ENCODE measurements at places on chromosomes 6 and 20.

- DNase-seq = no peak
Observed at GRCh38 chr6:37058084-37058586, 52.7 kb downstream of the FGD2 start.

- no peak for DNase-seq
Observed at GRCh38 chr6:123338394-123338793, 298.4 kb downstream of the TRDN start.

- no peak for DNase-seq
Observed at GRCh38 chr6:9064156-9064555, 628.8 kb upstream of the SLC35B3 start.

DNA sequence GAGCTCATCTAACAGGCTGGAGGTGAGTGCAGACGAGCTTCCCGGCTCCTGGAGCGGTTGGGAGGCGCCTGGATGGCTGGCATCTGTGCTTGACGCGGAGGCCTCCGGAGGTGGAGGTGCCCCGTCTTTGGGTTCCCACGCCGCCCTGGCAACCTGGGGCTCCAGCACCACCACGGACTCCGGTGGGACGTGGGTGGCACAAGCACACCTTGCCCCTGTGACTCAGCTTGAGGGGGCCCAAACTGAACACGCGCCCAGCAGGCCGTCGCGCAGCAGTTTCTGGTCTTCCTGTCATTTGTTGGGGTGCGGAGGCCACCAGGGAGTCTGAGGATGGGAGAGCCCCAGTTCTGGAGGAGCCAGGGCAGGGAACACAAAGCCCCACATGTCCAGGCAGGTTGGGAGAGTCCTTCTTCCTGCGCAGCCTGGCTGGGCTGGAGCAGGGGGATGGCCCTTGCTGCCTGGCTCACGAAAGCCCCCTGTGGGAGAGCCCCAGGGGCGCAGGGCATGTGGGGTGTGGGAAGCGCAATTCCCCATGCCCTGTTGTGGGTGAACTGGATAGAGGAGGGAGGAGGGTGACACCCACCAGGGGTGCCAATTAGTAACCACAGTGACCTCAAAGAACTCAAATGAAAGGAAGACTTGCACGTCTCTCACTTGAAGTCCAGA lies 1378.6 kb upstream of the DEFB115 start:
- DNase-seq = no peak

- no peak for DNase-seq
Observed at GRCh38 chr6:29968130-29968529, 25.8 kb downstream of the HLA-A start.

GRCh38 chr6:35360349-35361138 lies 18.2 kb downstream of the PPARD start:
- DNase-seq = no peak

DNA sequence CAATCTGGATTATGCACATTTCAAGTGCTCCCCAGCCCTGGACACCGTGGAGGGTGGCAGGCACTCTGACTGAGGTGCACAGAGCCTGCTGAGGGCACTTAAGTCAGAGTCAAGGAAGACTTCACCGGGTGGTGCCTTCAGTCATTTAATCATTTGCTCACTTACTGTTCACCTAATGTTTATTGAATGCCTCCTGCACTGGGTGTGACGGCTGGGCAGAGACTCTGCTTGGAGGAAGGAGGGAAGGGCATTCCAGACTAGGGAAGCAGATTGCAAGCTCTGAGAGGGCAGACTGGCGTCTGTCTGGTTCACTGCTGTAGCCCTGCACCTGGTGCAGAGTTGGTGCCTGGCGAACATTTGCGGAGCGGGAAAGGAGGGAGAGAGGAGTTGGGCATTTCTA lies 54.2 kb upstream of the FAM83D start:
- no peak for DNase-seq

GRCh38 chr6:43582911-43583310 lies 6.9 kb downstream of the POLH start:
- DNase-seq = no peak

GRCh38 chr20:7248281-7249201 lies 481.1 kb downstream of the BMP2 start:
- DNase-seq = no peak

GRCh38 chr6:74410630-74411029 lies 714.6 kb downstream of the CD109 start:
- no peak for DNase-seq

- no peak for DNase-seq
Observed at GRCh38 chr20:8858181-8858787, 210.6 kb upstream of the PLCB4 start.

- no peak for DNase-seq
Observed at GRCh38 chr20:58127701-58128111, 100.7 kb downstream of the ANKRD60 start.
